ENCODE measurements at places on chromosomes 2 and 18.

GRCh38 chr2:230068651-230069055 is at the start of gene SLC16A14:
Gene SLC16A14 (minus strand): TSS chr2:230068924. CDS start chr2:230059352, 9,572 bp downstream.
- peak; percentile 64 for DNase-seq

- DNase-seq: no peak
These were observed 1.3 kb downstream of the NYAP2 start for GRCh38 chr2:225400546-225401400.

- peak; percentile 78 for DNase-seq
These were observed 3.0 kb upstream of the CPS1 start for GRCh38 chr2:210553373-210553772.

- DNase-seq: no peak
These were observed 141.1 kb downstream of the CSRNP3 start for GRCh38 chr2:165610591-165611029.

DNA sequence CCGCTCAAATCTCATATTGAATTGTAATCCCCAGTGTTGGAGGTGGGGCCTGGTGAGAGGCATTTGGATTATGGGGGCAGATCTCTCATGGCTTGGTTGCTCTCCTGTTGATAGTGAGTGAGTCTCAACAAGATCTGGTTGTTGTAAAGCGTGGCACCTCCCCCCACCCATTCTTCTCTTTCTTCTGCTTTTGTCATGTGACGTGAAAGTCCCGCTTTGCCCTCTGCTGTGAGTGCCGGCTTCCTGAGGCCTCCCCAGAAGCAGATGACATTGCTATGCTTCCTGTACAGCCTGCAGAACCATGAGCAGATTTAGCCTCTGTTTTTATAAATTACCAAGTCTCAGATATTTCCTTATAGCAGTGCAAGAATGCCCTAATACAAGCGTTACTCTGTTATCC is 673.8 kb downstream of the ADCYAP1 start:
- no peak for DNase-seq

GRCh38 chr2:167963899-167964649 is 283.3 kb downstream of the STK39 start:
- DNase-seq: no peak

- no peak for DNase-seq
These were observed 45.9 kb upstream of the CNGA3 start for GRCh38 chr2:98300141-98300874.

DNA sequence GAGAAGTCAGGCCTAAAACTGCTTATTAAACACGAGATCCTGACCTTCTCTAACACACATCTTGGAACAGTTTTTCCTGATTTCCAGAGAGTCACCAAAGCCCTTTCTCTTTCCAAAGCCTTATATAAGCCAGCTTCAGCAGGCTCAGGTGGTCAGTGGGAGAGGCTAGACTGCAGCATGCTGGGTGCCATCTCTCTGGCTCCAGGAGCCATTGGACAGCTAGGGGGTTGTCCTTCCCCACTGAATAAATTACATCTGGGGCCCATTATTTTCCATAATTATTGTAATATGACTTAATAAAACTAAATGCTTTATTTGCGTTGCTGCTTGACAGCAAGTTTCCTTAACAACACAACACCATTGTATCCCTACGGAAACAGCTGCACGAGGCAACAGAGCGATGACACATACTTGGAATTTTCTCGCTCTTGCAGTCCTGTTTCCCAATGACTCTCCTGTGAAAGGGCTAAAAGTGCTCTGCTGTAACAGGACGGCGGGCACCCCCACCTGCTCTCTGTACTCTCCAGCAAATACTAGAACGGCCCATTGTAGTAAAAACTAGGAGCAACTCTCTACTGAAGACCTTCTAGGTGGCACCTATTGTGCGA is 160.6 kb downstream of the RNF144A start:
- DNase-seq: no peak

- no peak for DNase-seq
These were observed 415.2 kb upstream of the KCNH7 start for GRCh38 chr2:163253621-163254285.

DNA sequence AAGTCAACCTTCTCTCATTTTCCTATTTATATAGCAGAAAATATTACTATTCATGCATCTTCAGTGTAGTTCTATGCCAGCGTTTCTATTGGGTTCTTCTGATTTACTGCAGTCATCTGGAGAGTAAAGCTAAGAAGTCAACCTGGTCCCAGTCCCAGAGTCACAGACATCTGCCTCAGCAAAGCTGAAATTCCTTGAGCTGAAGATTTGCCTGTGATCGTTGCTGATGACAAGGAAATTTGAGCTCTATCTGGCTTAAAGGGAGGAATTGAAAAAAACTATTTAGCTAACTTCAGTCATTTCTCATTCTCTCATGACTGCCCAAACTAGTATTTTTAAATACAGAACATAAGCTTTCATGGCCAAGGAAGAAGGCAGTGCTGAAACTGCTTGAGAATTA is 45.7 kb downstream of the RND3 start:
- DNase-seq: no peak

DNA sequence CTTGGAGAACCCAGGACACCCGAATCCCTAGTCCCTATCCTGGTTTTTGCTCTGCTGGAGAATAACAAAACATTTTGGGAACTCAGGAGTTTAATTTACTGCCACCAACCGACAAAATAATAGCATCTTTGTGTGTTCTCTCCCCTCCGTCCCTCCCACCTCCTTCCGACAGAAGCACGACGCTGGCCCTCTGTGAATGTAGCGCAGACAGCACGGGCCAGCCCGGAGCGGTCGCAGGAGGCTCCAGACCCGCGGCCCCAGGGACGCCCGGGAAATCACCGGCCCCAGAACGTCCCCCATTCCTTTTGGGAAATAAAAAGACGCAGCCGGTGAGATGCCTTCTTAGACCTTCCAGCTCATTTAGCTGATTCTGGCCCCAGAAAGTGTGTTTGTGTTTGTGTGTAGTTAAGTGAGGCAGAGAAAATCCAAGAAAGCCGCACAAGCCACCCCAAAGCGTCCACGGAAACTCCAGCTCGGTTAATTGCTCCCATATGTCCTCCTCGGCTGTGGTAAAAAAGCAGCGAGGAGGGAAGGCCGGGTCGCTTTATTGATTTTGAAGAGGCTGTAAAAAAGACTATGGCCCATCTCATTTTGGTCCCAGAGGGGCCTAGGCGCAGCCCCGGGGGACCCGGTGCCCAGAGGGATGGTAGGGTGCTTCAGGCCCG is 577 bp upstream of the TANC1 start:
- peak; percentile 56 for DNase-seq

- DNase-seq: no peak
These were observed 447.4 kb downstream of the CMPK2 start for GRCh38 chr2:6418291-6418690.

- no peak for DNase-seq
These were observed 440.7 kb upstream of the MMADHC start for GRCh38 chr2:150028322-150028721.

- DNase-seq: peak; percentile 40
These were observed 61.5 kb downstream of the PTPN4 start for GRCh38 chr2:119821266-119821665.

DNA sequence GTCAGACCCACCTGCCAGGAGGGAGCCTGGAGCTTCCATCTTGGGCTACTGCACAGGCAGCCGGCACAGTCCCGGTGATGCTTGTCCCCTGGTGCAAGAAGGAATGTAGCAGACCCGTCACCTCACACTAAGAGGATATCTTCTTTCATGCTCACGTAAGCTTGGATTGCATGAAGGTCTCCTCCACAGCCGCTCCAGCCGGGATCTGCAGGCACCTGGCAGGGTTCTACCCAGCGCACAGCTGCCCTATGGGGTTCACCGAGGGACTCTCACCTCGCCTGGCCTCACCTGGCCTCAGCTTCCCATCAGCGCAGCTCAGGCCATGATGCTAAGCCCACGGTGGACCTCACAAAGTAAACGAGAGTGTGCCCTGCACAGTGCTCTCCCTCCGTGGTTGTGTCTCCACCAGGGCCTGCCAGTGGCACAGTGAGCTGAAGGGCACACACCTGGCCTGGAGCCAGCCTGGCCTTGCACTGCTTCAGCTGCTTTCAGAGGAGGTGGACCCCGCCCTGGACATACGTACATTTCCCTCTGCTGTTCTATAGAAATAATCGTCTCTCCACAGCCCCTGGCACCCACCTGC is 239.1 kb downstream of the SEPTIN10 start:
- DNase-seq: no peak

DNA sequence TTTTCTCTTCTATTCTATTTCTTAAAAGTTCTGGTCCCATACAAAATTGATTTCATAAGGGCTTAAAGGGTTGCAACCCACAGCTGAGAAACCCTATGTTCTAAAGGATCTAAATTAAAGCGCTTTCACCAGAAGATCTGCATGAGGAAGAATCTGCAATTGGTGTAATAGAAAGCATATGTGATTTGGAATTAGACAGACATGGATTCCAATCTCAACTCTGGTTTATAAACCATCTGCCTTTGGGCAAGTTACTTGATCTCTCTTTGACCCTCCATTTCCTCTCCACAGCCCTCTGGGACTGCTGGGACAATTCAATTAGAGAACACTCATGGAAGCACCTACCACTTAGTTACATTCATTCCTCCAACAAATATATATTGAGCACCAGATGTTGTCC is 178.7 kb downstream of the ANTXR1 start:
- DNase-seq: no peak

DNA sequence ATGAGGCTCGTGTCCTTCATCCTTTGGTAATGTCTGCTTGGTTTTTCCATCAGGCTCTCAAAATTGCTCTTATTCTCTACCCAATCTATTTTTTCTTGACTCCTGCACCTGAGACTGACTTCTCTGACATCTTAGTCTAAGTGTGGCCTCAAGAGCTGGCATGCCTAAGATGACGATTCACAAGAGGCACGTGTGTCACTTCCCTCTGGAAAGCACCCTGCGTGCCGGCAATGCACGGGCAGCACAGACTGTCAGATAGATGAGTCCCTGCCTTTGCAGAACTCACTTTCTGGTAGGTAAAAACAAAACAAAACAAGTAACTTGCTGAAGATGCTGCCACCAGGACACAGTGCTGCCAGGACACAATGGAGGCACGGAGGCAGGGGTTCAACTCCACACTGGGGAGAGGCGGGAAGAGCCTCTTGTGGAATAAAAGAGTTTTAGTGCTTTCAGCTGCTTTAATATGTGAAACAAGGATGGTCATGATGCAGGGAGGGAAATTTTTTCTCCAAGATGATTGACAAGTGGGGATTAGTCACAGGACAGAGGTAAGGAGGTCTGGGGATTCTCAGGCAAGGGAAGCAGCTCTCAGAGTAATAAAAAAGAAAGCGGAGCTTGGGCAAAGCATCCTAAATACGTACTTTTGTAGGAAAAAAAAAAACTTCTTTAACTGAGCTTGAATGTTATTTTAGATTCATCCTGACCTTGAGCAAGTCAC is 27.3 kb downstream of the CYB5A start:
- DNase-seq: no peak

DNA sequence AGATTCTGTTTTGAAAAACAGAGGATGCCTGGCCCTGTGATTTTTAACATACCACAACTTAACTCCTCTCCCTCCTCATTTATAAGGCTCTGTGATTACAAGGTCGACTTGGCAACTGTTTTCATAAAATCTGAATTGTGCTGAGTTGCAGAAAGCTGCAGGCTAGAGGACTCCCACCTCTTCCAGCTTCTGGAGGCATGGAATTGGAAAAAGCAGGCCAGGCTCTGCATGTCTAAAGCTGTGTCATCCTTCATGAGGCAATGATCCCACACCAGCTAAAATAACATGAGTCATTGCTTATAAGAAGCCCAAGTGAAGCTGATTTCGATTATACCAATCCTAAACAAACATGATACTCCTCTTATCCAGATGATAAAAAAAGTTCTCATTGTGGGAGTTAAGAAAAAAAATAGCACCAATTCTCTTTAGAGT is 11.7 kb downstream of the ARHGAP28 start:
- peak; percentile 97 for DNase-seq

GRCh38 chr18:64749884-64750283 is 601.0 kb upstream of the LINC00305 start:
- no peak for DNase-seq

GRCh38 chr2:21229302-21229701 is 105.5 kb downstream of the TDRD15 start:
- DNase-seq: no peak

- peak; percentile 40 for DNase-seq
These were observed 31.9 kb upstream of the FOSL2 start for GRCh38 chr2:28360718-28361293.

DNA sequence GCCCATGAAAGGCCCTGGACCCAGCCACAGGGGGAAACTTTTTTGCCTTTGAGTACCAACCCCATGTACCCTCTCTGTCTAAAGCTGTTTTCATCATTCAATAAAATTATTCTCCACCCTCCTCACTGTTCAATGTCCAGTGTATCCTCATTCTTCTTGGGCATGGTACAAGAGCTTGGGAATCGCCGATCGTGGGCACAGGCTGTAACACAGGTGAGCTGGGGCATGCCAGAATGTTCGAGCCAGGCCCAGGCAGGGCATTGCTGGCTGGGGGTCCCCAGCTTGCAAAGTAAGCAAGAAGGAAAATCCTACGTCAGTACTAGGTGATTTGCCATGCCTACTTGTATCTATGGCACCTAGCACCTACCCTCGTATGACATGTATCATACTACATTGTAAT is 162.1 kb upstream of the NOL4 start:
- no peak for DNase-seq

DNA sequence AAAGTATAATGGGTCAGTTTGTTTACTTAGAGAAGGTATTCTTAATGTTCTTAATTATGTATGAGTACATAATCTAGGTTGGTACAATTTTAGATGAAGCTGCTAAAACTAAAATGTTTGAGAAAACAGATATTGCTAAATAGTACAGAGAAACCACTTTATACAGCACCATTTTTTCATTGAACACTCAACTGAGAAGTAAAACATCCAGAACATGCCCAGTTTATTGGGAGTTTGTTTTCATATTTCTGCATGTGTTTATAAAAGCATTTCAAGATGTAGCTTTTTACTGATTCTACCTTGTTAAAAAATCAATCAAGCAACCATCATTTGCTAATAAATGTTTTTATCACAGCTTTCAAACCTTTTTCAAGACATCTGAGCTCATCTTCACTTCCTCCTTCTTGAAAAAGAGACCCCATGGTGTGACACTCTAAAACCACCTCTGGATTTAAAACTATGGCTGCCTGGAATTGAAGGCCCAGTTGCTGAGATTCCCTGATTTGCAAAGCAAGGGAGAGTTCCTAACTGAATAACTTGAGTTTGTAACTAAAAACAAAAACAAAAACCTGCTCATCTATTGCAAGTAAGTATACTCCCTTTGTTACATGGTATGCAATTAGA is 585.9 kb downstream of the ZEB2 start:
- DNase-seq: no peak

DNA sequence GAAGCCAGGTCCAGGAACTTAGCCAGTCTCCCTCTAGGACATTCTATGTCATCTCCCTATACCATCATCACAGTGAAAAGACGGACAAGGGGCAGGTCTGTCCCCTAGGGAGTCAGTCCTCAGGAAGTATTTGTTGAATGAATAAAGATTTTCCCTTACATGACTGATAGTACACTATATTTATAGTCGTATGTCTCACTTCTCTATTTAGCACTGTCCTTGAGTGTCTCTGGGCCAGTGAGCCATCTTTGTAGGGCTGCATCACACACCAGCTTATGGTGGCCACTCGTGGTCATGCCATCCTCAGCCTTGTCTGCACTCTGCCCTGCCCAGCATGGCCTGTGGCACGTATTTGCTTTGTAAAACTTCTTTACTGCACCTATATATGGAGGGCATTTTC is 25.8 kb downstream of the PTPN18 start:
- no peak for DNase-seq

- no peak for DNase-seq
These were observed 408.2 kb downstream of the TSN start for GRCh38 chr2:122163617-122164016.

GRCh38 chr2:24121469-24121868 is 1.7 kb downstream of the PFN4 start:
- no peak for DNase-seq
